ENCODE measurements at places on chromosomes 1 and 21.

DNA sequence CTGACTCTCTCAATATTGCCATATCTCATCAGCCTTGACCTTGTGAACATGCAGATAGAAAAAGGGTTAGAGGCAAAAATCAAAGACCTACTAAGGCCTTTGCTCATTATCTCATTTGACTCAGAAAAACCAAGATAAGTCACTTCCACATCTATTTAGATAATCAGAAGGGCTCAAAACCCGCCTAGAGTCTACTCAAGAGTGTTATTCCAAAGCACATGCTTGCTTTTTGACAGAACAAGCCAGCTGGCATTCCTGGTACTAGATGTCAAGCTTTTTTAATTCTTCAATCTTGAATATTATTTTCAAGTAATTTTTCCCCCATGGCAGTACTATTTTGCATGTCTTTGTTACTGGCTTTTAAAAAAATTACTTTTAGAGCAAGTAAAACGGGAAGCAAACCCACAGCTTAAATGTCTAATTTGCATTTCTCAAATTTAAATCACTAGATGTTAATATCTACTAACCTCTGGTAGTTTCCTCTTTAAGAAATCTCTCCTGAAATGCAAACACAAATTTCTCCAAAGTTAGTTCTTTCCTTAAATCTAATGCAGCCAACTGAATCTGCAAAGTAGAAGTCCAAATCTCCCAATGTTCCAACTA is 51.5 kb downstream of the APP start:
- DNase-seq: no peak

GRCh38 chr21:15051644-15052458 is 12.9 kb downstream of the NRIP1 start:
- no peak for DNase-seq

- no peak for DNase-seq
Measured at GRCh38 chr1:214414691-214415090, 133.7 kb downstream of the SMYD2 start.

DNA sequence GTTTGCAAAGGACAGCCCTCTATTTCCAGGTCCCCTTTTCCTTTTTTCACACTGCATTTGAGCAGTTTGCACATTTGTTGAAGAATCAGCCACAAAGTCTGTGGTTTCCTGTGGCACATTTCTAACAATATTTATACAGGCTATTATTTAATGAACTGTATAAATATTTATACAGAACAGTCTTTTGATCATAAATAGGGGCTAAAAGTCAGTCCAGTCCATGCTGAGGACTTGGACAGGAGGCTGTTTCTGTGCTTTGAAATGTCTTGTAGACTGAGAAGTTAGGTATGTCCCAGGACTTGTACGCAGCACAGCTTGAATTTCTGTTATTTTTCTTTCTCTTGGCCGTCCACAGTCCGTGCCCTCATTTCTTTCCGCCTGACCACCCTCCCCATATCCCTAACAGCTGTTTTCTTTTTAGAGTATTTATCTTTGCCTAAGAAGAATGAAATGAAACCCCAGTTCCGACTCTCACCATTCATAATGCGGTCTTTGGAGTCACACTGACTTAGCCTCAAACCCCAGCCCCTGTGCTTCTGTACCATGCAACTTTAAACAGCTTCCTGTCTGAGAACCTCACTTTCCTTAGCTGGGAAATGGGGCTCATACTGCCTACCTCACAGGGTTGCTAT is 19.7 kb downstream of the FGGY start:
- DNase-seq: no peak

DNA sequence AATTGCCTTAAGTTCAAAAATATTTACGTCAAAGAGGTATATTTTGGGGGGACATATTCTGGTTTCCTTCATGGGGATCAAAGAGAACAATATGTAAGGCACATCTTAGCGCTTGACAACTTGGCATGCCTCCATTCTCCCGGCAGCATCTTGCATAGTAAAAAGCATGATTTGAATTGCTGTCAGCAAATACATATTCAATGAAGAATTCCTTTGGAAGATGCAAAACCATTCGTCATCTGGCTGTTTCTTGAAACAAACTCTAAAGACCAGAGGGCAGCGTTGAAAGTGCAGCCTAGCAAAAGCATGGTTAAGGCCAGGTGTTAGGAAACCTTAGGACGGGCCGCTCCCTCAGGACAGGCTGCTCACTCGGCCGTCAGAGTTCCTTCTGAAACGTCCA is 3.4 kb upstream of the PIK3CD start:
- no peak for DNase-seq

DNA sequence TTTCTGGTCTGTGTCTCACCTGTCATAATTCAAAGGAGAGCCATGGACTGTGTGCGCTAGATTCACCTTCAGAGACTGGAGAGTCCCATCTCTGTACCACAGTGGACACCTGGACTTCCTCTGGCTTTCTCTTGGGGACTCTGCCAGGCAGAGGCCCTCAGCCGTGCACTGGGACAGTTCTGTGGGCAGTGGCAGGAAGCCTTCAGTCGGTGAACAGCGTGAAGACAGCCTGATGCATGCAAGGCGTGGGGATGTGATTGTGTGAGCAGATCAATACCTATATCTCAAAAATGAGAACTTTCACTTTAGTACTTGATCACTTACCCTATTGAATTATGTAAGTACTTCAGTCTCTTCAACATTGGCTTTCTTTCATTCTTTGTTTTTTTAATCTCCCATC is 245.3 kb downstream of the DISC1 start:
- no peak for DNase-seq

GRCh38 chr1:195939844-195940243 is 668.4 kb downstream of the KCNT2 start:
- peak; percentile 18 for DNase-seq

- DNase-seq: no peak
Measured at GRCh38 chr1:177340601-177341067, 169.9 kb downstream of the BRINP2 start.

DNA sequence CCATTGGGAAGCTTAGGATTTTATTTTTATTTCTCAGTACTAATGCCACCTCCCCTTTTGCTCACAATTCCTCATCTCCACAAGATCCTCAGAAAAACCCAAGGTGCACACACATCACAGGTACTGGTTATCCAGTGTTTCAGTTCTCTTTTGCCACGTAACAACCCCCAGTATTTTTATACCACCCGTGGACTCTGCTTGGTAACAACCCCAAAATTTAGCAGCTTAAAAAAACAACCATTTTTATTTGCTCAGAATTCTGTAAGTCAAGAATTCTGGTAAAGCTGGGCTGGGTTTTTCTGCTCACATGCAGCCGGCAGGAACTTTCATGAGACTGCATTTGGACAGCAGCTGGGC is 180.0 kb downstream of the KAZN start:
- DNase-seq: no peak

DNA sequence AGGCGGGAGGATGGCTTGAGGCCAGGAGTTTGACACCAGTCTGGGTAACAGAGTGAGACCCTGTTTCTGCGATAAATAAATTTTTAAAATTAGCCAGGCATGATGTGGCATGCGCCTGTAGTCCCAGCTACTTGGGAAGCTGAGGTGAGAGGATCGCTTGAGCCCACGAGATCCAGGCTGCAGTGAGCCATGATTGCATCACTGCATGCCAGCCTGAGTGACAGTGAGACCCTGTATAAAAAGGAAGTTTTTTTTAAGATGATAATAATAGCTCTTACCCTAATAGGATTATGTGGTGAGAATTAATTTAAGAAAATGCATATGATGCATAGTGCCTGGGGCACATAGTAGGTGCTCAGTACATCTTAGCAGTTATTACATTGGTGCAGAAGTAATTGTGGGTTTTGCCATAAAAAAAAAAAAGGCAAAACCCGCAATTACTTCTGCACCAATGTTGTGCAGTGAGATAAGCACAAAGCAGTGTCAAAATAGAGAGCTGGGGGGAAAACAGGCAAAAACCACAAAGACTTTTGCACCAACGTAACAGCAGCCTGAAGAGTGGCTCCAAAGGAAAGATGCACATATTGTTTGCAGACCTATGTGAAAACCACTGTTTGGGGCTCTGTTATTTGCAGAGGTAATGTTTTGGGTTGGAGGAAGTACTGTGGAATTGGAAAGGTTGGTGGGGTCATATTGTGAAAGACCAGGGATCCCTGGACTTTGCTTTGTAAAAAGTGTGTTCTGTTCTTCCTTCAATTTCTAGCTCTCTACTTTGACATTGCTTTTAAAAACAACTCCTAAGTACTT is 72.4 kb downstream of the PLXNA2 start:
- DNase-seq: no peak

- no peak for DNase-seq
Measured at GRCh38 chr1:169295425-169295824, 72.2 kb downstream of the NME7 start.

- no peak for DNase-seq
Measured at GRCh38 chr1:222547260-222547614, 667 bp downstream of the HHIPL2 start.

DNA sequence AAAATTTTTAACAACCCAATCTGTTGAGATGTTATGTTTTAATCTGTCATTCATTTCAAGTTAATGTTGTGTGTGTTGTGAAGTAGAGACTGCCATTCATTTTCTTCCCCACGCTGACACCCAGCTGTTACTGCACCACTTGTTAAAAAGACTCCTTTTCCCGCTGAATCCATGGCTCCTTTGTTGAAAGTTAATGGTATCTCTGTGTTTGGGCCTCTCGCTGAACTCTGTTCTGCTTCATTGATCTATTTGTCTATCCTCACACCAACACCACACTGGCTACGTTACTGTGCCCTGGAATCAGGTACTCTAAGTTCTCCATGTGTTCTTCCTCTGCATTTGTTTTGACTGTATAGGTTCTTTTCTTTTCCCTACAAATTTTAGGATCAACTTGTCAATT is 58.2 kb downstream of the PDE9A start:
- no peak for DNase-seq

DNA sequence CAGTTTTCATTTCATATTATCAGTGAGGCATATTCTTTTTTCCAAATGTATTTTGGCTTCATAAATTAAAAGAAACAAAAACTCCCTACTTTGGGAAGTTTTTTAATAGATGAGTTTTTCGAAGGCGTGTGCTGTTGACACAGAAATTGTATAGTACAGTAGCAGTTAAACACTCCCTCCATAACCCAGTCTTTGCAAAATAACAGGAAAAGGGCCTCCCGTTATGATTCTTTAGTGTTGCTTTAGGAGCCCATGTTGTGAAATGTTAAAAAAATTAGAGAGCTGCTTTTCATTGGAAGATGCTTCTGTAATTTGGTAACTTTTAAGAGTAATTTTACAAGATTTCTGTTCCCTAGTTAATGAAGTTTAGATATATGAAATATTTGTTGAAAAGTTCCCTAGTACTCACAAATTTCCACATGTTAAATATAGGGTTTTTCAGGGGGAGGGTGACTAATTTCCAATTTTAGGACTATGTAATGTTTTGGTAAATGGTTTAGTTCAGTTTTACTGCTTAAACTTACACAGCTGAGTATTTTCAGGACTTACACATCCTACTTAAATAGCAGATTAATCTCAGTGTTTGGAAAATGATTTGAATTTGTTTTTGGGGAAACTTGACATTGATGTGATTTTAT is 2.0 kb downstream of the CAMSAP2 start:
- peak; percentile 46 for DNase-seq

DNA sequence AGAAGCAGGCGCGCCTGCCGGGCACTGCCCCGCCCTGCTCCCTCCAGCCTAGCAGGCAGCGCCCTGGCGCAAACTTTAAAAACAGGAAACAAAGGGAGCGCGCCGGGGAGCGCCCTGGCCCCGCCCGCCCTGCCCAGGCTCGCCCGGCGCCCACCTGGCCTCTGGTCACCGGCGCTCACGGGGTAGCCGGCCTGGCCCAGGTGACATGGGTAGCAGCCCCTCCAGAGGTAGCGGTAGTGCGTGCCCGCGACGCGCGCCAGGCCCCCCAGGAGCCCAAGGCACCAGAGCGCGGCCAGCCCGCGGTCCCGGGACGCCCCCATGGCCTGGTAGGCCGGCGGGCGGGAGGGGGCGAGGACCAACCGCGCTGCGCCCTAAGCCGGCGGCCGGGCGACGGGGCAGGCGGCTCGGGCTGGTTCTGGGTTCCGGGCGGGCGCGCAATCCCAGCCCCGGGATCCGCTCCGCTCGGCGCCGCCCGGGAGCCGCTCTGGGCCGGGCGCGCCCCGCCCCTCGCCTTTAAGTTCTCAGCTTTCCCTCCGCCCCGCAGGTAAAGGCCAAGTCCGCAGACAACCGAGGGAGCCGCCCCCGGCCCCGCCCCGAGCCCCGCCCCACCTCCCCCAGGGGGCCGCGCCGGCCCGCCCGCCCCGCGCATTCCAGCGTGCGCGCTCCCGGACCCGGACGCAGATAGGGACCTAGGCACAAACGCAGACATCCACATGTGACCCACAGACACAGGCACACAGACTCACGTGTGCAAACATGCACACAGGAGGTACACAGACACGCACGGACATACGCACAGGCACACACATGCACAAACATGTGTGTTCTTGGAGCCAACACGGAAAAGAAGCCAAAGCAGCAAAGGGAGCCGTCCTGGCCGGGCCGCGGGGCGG is 76.7 kb downstream of the ARHGEF16 start:
- DNase-seq: peak; percentile 83

GRCh38 chr1:226666164-226666506 is 72.9 kb downstream of the ITPKB start:
- no peak for DNase-seq

DNA sequence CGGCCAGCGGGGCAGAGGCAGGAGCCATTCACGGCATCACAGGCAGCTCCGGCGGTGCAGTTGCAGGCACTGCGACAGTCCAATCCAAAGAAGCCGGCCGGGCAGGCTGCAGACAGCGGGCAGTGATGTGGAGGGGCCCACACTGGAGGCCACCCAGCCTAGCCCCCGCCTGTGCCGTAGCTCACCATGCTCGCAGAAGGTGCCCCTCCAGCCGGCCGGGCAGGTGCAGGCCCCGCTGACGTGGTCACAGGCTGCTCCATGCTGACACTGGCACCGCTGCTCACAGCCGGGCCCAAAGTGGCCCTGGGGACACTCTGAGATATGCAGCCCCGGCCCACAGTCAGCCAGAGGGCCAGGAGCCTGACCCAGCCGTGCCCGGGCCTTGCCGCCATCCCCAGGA is 45.1 kb downstream of the ARHGEF16 start:
- DNase-seq: no peak

DNA sequence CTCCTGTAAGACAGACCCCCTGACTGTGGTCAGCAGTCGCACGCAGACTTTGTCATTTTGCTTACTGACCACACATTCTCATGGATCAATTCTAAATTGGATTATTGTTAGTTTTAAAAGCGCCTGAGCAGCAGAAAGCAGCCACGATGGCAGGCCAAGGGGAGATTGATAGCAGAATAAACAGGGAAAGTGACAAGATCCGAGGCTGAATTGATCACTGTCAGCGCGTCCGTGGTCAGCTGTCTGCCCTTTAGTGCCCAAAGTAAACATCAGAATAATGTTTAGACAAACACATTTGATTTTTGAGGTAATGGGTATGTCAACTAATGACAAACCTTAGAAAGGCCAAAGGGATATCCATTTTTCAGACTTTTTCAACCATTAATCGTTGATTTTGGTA is 426.8 kb downstream of the SETD4 start:
- no peak for DNase-seq

All from RKO (cell line).